Midbrain (tissue), 1 donor: ENCODE measurements at places on chromosomes 2 and 18.

DNA sequence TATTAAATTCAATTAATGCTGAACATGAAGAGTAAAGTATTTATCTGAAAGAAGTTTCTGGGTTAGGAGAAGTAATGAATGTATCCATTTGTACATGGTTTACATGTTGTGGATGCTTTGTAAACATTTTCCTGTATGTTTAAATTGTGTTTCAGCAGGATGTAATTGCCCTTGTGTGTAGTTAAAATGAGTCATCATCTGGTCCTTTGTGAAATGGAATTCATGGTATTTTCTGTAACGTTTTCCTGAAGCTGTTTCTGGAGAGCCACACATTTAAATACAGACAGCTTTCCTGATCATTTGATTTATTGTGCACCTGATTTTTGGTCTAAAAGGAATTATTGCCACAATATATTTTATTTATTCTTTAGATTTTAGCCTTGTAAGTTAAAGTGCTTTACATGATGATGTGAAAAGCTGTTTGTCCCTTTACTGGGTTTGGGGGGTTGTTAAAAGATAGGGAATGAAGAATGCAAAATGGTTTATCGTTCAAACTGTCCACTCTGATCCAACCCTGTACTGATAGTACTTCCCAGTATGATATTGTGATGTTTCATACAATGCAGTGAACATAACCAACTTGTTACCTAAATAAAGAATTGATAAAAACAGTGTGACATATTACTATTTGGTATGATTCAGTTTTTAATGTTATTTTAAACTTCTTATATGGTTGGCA lies 41.7 kb upstream of the SLC3A1 start:
- DNase-seq, result no peak

GRCh38 chr2:173229086-173229485 lies 125.6 kb upstream of the CDCA7 start:
- no peak for DNase-seq

- DNase-seq, result no peak
Measured at GRCh38 chr18:79962835-79963657, 1.4 kb upstream of the HSBP1L1 start.

DNA sequence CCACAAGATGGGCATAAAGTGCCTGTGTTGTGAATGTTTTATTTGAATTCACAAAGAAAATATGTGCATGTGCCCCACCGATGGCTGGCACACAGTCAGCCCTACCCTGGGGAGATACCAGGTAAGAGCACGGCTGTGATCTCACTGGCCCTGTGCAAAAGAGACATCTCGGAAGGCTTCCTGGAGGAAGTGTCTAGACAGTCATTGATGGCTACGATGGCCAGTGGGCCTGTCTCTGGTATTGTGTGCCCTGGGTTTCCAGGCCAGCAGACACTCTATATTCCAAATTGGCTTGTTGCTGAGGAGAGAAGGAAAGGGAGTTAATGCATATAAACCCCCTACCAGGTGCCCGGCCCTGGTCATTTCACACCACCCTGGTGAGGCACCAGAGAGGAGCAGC lies 211.7 kb downstream of the GLI2 start:
- no peak for DNase-seq

DNA sequence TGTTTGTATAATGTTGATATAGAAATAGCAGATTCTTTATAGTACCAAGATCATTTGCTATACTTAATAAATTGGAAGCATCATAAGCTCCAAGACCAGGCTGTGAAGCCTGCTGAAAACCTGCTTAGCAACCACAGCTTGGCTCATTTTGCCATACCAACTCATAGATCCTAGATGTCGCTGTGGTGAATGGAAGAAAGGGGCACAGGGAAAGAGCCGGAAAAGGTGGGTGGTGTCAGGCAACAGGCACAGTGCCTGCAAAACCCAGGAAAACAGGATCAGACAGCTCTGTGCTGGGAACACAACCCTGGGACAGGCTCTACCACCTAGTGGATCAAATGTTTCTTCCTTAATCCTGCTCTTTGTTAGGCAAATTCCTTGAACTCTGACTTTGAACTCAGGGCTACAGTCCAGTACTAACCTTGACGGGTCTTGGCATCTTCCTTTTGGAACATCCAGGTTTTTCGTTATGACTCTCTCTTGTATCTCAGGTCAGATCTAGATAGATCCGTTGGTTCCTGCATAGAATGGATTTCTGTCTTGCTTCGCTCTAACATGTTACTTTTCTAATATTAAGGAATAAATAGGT lies 31.6 kb downstream of the TWSG1 start:
- peak; percentile 39 for DNase-seq

DNA sequence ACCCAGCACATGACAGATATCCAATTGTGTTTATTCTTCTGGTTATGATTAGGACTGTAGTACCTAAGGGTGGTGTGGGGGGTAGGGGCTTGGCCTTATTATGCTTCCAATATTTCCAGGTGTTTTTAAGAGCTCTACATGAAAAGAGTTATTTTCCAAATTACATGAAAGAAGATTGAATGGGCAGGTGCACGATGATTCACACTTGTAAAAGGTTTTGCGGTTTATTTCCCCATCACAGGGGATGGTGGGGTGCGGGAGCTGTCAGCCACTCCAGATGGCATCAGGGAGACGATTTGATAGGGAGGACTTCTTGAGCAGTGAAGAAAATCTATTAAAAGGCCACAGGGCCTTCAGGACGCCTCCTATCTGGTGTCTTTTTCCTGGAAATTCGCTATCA lies 15.1 kb upstream of the CCBE1 start:
- DNase-seq, result no peak

GRCh38 chr2:14720739-14721138 lies 88.2 kb downstream of the LRATD1 start:
- DNase-seq, result no peak

DNA sequence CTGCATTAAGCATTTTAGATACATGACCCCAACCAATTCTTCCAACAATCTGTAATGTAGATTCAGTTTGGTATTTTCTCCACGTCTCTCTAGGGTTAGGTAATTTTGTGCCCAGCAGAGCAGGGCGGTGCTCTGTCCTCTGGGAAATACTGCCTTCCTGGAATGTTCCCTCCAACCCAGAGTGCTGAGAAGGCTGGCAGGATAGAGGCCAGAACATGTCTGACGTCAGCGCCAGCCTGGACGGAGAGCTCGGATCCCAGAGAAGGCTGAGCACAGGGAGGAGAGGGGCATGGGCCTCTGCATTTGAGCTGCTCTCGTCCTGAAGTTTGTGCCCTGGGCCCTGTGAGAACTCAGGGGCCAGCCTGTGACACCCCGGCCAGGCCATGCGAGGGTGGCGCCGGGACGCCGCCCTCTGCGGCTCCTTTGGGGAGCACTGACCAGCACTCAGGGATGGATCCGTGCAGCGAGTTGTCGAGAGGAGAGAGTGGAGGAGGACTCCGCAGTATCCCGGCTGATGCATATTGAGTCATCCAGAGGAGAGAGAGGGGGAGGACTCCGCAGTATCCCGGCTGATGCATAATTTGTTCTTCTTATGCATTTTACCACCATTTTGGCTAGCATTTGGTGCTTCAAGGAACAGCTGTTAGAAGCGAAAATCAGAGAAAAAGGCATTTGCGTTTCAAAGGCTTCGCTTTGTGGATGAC lies 80.0 kb upstream of the PXDN start:
- DNase-seq, result no peak

DNA sequence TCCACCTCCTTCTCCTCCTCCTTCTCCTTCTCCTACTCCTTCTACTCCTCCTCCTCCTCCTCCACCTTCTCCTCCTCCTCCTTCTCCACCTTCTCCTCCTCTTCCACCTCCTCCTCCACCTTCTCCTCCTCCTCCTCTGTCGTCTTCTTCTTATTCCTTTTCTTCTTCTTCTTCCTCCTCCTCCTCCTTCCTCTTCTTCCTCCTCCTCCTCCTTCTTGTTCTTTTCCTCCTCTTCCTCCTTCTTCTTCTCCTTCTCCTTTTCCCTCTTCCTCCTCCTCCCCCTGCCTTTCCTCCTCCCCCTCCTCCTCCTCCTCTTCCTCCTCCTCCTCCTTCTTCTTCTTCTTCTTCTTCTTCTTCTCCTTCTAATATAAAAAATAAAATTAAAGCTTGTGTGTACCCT lies 971.2 kb upstream of the PIK3C3 start:
- DNase-seq, result no peak

GRCh38 chr2:21452263-21452662 lies 328.5 kb downstream of the TDRD15 start:
- no peak for DNase-seq

- DNase-seq, result no peak
Measured at GRCh38 chr18:6821356-6821755, 91.8 kb downstream of the ARHGAP28 start.

GRCh38 chr18:50429207-50429948 lies 54.5 kb downstream of the SKA1 start:
- DNase-seq, result peak; percentile 32

DNA sequence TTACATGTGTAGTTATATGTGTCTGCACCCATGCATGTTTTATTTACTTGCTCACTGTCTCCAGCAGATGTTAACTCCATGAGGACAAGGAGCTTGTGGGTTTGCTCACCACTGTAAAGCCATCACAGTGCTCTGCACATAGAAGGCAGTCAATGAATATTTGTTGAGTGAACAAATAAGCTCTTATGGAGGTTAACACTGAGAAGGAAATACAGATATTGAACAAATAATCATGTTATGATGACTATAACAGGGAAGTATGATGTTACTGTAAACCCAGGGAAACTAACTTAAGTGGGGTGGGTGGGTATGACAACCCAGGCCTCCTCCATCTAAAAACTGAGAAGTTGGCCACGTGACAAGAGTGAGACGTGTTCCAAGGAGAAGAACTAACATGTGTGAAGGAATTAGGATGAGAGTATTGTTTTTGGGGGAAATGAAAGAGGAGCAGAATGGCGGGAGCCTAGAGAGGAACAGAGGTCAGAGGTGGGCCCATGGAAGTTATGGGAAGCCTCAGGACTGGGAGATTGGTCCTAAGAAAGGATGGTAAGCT lies 6.0 kb upstream of the FAM117B start:
- no peak for DNase-seq

DNA sequence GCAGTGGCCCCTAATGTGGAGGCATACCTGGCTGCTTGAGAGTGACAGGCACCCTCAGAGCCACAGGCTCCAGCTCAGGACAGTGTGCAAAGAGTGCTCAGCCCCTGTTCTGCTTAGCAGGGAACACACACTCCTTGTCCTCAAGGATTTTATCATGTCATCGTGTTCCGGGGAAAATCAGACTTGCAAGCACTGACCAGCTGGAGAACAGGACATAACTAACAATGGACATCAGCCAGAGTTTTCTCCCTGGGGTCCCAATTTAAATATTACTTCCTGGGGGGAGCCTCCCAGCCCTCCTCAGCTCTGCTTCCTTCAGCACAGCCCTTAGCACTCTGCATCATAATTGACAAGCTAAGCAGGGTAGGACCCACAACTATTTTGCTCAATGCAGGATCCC lies 175.4 kb upstream of the ACAA2 start:
- DNase-seq, result no peak

DNA sequence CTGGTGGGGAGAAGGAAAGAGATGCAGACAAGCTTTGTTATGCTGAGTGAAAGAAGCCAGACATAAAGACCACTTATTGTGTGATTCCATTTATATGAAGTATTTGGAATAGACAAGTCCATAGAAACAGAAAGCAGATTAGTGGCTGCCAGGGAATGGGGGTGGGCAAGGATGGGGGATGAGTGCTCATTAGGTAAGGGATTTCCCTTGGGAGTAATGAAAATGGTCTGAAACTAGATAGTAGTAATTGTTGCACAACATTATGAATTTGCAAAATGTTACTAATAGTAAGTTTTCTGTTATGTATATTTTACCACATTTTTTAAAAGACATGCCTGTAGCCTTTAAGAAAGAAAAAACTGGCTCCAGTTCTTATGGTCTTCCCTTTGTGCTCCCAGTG lies 154.9 kb downstream of the LNPK start:
- no peak for DNase-seq

- DNase-seq, result no peak
Measured at GRCh38 chr18:74146756-74147155, 878 bp downstream of the FBXO15 start.

DNA sequence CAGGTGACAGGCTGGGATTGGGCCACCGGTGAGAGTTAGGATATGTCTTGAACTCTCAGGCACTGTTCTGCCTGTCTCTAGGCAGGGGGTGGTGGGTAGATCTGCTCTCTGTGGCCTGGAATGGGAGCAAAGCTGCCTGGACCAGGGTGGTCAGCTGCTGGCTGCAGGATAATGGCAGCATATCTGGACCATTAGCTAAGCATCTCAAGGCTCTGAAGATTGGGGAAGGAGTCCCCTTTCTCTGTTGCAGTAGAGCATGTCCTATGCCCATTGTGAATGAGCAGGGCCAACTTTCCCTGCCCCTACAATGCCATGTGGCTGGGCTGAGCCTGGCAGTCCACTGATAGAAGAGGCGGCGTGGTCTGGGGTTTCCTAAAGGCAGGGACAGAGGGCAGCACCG lies 34.6 kb downstream of the LOXHD1 start:
- no peak for DNase-seq

- DNase-seq, result no peak
Measured at GRCh38 chr2:29871541-29871940, 49.8 kb downstream of the ALK start.

DNA sequence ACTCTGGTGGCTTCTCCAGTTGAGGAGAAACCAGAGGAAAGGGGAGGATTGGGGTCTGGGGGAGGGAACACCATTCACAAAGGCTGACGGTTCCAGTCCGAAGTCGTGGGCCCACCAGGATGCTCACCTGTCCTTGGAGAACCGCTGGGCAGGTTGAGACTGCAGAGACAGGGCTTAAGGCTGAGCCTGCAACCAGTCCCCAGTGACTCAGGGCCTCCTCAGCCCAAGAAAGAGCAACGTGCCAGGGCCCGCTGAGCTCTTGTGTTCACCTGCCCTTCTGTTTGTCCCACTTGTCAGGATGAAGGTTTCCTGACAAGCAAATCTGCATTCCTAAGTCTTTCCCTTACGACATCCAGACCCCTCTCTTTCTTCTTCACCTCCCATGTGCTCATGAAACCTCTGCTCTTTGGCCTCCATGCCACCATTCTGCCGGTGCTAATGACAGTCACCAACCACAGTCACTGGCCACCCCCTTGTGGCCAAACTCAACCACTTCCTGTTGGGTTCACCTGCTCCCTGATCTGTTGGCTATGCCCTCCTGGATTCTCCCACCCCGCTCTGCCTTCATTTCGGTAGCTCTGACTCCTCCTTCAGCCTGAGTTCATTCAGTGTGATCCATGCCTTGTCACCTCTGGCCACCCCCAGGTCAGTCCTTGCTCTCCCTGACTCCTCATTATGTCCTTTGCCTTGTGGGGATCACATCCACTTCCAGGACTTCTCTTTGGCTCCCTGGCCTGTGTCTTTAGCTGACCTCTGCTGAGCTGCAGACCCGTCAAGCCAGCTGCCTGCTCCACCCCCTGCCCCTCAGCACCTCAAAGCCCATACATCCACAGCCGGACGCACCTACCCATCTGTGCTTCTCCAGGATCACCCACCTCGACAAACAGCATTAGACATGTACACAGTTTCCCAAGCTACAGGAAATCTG lies 17.6 kb downstream of the EMX1 start:
- DNase-seq, result no peak

DNA sequence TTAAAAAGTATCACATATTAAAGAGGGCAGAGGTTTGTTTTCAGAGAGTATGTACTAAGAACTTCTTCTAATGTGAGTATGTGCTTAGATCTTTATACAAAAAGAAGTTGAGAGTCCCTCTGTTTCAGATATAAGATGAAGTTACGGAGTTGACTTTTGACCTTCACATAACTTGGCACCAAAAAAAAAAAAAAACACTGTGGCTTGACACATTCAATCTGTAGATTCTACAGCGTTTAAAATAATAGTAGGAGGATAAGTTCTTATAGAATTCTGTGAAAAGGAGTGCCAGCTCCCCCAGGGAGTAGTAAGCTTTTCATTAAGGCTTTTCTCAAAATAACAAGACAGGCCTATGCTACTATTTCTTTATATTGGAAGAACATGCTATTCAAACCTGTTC lies 105.4 kb upstream of the LRP1B start:
- no peak for DNase-seq

GRCh38 chr2:155708071-155708470 lies 624.5 kb downstream of the NR4A2 start:
- no peak for DNase-seq
